Activated naive CD8-positive, alpha-beta T cell treated with anti-CD3 and anti-CD28 coated beads, Interleukin-2, amount 50 U/mL, for 24 hours (primary cell): ENCODE measurements at places on chromosomes 1 and 21.

GRCh38 chr1:10070206-10070605 is 37.4 kb downstream of the UBE4B start:
- no peak for DNase-seq

- DNase-seq: peak; percentile 51
Observed at GRCh38 chr1:52904927-52905698, 16.4 kb downstream of the ECHDC2 start.

DNA sequence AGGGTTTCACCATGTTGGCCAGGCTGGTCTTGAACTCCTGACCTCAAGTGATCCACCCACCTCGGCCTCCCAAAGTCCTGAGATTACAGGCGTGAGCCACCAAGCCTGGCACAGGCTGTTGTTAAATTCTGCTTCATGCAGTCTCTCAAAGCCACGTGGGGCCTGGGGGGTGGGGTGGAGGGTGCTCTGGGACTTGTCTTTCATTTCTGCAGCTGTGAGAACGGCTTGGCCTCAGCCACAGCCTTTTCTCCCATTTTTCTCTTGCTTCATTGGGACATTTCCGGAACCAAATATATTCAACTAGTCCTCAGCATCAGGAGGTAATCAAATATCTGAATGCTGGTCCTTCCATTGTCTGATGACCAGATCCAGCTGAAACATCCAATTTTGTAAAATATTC is 27.6 kb upstream of the KCNE2 start:
- DNase-seq: no peak

GRCh38 chr1:22749919-22750684 is 39.5 kb downstream of the EPHB2 start:
- DNase-seq: peak; percentile 4

DNA sequence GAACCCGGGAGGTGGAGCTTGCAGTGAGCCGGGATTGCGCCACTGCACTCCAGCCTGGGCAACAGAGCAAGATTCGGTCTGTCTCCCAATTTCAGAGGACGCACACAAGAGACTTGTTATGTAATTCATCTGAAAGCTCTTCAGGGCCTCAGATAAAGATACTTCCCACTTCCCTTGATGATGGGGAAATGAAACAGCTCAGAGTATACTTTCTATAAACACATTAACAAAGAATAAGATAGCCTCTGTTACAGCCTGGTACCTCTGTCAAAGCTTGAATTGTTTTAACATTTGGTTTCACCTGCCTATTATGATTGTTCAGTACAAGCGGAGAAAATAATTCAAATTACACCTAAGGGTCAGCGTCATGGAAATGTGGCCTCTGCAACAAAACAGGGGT is 622.9 kb upstream of the ADGRL4 start:
- DNase-seq: no peak

GRCh38 chr1:86596224-86596623 is 49.3 kb downstream of the CLCA4 start:
- DNase-seq: no peak

- DNase-seq: no peak
Observed at GRCh38 chr1:6989212-6990159, 204.2 kb downstream of the CAMTA1 start.

DNA sequence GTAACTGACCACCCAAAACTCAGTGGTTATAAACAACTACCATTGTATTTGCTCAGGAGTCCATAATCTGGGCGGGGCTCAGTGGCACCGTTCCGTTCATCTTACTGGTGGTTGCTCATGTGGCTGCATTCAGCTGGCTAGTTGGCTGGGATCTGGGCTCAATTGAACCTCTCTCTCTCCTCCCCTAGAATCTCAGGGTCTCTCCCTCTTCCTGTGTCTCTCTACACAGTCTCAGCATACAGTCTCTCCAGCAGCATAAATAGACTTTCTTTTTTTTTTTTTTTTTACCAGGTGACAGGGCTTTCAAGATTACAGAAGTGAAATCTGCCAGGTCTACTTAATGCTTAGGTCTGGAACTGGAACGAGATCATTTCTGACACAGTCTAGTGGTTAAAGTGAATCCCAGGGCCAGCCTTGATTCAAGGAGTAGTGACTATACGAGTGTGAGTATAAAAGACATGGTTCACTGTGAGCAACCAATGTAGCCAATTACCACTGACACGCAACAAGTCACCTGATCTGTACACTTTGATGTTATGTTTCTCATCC is 193.7 kb upstream of the ESRRG start:
- DNase-seq: no peak

- DNase-seq: no peak
Observed at GRCh38 chr1:8133190-8133589, 107.1 kb upstream of the ERRFI1 start.

DNA sequence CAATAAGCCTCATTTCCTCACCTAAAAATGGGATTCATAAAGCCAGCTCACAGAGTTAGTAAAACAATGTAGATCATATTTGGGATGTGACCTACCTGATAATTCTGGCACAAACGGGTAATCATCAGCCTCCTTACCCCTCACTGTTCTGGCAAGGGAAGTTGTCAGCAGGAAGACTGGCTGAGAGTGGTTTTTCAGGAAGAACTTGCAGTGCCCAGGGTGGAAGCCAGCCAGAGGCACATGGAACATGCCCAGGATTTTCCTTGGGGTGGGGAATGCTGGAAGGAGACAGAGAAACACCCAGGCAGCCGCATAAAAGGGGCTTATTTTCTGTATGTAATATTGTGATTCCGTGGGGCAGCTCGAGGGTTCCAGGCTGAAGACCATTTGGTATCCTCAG is 7.7 kb upstream of the SLC5A9 start:
- no peak for DNase-seq

- no peak for DNase-seq
Observed at GRCh38 chr1:229325853-229326487, 16.9 kb downstream of the CCSAP start.

DNA sequence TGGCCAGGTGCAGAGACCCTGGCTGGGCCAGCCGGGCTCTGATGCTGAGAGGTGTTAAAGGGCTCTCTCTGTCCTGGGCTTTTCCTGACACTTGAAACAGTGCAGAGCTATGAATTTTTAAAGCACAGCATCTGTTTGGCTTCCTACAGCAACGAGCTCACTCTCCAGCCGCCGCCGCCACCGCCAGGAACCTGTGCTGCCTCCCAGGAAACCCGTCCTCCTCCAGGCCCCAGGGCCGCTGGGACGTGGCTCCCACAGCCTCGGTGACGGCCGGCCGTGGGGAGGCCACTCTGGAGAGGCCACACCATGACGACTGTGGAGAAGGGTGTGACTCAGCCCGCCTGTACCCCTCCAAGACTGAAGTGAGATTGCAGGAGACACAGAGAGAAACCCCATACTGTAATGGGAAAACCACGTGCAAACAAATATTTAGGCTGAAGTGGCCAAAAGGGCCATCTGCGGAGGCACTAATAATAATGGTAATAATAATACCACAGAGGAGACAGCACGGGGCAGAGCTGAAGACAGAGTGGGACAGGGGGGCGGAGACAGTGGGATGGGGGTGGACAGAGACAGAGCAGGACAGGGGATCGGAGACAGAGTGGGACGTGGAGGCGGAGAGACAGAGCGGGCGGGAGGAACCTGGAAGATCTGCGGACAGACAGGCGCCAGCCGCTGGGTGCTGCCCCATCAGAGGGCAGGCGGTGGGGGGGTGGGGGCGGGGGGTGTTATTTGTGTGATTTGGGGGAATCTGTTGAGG is 139.2 kb downstream of the CASZ1 start:
- no peak for DNase-seq

DNA sequence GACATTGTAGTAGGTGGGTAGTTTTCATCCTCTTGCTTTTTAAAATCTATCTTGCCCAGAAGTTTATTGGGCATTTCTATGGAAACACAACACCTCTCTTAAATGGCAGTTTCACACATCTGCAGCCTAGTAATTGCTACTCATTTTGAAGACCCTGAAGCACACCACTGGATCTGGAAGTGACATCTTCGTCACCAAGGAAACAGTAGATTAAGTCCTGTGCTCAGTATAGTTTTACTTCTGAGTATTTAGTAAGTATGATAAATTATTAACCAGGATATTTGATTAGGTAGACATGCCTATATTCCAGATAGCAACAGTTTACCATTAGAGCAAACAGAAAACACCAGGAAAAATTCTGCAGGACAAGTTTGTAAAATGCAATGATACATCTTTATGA is 48.7 kb downstream of the UCK2 start:
- no peak for DNase-seq

DNA sequence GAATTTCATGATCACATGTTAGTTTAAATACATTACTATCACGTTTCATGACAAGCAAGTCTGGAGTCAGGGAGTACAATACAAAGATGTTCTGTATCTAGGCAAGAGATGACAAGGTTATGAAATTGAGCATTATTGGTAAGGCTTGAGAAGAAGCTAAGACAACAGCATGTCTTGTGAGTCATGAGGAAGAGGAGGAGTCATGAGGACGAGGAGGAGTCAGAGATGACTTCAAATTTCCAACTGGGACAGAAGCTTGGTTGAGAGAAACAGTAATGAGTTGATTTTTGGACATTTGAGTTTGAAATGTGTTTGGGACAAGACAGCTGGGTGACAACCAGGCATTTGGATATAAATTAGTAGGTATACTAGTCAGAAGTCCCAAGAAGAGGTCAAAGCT is 4.3 kb upstream of the UBE2U start:
- DNase-seq: no peak

DNA sequence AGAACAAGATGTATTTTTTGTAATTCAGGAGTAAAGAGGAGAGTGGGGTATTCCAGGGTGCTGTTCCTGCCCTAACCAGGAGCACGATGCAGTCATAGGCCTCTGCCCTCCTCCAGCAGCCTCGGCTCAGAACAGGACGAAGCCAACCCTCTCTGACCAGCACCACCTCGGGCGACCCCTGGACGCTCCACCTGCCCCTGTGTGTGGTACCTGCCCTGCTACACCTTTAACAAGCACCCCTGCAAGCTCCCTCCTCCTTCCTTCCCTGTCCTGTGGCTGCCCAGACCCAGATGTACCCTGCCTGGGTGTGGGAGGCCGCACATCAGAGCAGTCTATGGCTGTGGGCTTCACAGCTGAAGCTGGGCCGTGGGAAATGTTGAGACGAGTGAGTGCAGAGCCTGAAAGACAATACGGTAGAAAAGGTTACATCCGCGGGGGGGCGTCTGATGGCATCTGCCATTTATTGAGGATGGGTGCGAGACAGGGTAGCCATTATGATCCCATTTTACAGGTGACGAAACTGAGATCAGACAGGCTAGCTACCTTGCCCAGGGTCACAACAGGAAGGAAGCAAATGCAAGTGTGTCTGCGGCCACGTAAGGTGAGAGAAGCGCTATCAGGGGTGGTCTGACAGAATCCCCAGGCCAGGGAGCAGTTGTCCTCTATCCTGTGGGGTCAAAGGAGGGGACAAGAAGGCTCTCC is 4.6 kb downstream of the ERG start:
- no peak for DNase-seq

GRCh38 chr1:5967351-5968160 is 24.7 kb downstream of the NPHP4 start:
- no peak for DNase-seq

DNA sequence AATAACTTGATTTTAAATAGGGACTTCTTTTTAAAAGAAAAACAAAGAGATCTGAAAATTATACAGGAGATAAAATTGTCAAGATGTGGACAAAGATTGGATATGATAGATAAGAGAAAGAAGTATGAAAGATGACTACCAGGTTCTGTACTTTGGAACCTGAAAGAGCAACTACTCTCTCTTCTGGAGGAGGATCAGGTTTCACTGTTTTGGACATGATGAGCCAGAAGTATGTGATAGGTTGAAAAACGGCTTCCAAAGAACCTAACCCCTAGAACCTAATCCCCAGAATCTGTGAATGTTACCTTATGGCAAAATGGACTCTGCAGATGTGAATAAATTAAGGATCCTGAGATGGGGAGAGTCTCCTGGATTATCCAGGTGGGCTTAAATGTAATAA is 26.2 kb downstream of the RSBN1 start:
- no peak for DNase-seq

GRCh38 chr1:150567341-150567716 is 12.1 kb downstream of the MCL1 start:
- DNase-seq: peak; percentile 57
